ENCODE measurements at places on chromosomes 2 and 18.

GRCh38 chr2:60552078-60552850 lies 1.2 kb downstream of the BCL11A start:
- no peak for DNase-seq

DNA sequence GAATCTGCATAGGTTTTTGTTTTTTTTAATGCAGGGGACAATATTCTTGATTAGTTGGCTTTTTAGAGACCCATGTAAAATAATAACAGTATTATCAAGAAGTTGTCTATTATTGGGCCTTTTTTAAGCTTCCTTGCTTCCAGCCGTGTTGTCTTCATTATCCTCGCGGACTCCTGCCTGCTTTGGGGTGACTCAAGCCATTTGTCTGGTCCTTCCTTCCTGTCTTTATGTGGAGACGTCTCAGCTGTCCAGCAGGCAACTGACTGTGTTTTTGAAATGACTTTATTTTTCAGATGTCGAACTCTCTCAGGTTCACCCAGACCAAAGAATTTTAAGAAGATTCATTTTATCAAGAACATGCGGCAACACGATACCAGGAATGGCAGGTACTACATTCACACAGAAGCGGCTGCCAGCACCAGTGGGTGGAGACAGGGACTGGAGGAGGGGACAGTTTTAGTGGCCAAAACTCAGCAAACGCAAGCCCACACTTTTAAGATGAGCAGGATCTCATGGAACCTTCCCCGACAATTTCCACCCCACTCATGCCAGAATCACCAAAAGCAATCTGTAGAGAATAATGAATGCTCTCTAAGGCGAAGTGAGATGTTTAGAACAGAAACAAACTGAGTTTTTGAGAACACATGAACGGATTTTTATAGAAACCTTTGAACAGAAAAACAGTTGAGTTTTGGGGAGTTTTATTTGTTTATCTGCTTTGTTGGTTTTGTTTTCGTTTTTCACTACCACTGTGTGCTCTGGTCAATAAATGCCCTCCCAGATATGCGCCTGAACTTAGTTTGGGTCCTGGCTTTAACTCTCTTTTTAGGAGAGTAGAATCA lies 59.1 kb downstream of the CABLES1 start:
- DNase-seq, result no peak

GRCh38 chr2:154952346-154952980 lies 254.0 kb downstream of the KCNJ3 start:
- DNase-seq, result no peak

DNA sequence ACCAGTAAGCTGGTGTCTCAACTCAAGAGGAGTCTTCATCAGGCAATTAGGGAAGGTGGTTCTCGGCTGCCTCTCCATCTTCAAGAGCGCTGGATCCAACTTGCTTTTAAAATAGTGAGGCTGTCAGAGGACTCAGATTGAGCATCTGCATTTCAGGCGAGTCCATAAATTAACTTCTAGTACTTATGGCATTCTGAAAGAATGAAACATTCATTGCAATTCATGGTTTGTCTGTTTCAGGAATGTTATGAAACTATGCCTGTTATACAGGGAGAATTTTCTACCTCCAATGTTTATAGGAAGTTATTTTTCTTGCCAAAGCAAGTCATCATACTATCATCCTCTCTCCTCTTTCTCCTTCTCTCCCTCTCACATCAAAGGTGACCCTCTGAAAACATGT lies 883.2 kb downstream of the SLC4A3 start:
- no peak for DNase-seq

GRCh38 chr2:178241844-178242551 lies 47.7 kb downstream of the OSBPL6 start:
- no peak for DNase-seq
